Left cardiac atrium (tissue), 4 donors: ENCODE measurements at places on chromosomes 5 and 9. TPM values are rescaled to one million over a fixed set of nuclear protein-coding genes. Genes with fewer than 3 reads are reported as not detected.

The SH3GL2 gene
- total RNA-seq: 0.18 TPM

The TMEM252 gene
- total RNA-seq: not detected

The AJM1 gene
- 9.6 TPM for total RNA-seq

The STOM gene
- 326 TPM for total RNA-seq
